ENCODE measurements at places on chromosomes 5 and 9.
A peak's percentile ranks its signal among the peaks of the same experiment; 100 is the strongest.

- H3K36me3 ChIP-seq, result no peaks in the 10 kb centered on the region
- no peak overlapping the region for H3K27ac ChIP-seq
- no peak for DNase-seq
- no peaks in the 10 kb centered on the region for H3K27me3 ChIP-seq
- H3K4me3 ChIP-seq, result no peak overlapping the region
Measured at GRCh38 chr5:36423578-36424307, 122.0 kb upstream of the RANBP3L start.

GRCh38 chr5:135232958-135233357, 166.1 kb downstream of the MACROH2A1 start:
- no peak overlapping the region for H3K4me3 ChIP-seq
- peaks cover 28% of the 10 kb centered on the region for H3K4me1 ChIP-seq
- no peaks in the 10 kb centered on the region for H3K27me3 ChIP-seq
- H3K36me3 ChIP-seq, result no peaks in the 10 kb centered on the region
- no peak for DNase-seq

DNA sequence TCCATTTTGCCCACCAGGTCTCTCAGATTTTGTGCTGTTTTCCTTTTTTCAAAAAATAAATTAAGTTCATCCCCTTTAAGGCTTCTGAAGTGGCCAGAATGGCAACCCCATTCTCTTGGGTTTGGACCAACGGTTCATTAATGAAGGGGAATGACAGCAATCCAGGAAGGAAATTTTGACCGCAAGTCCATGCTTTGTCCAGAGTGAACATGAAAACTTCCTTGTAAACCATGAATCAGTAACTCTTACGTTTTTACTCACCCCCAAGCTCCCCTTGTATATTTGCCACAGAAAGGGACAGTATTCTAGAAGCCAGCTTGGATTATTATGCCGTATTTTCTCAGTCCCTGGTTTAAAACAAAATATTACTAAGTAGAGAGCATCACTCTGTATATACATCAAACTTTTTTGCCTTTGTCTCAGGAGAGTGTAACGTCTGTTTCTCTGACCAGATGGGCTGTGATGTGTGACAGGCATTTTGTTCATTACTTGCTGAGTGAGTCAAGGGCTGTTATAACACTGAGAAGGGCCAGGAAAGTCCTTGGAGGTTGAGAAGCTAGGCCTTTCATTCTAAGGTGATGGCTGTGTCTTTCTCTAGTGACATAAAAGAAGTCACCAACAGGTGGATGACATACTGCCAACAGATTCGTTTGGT, 148.2 kb downstream of the SMARCA2 start:
- peak; percentile 22 for DNase-seq
- peaks cover 9% of the 10 kb centered on the region for H3K36me3 ChIP-seq
- H3K27me3 ChIP-seq, result no peaks in the 10 kb centered on the region
- peak overlapping the region; percentile 14 for H3K4me3 ChIP-seq

DNA sequence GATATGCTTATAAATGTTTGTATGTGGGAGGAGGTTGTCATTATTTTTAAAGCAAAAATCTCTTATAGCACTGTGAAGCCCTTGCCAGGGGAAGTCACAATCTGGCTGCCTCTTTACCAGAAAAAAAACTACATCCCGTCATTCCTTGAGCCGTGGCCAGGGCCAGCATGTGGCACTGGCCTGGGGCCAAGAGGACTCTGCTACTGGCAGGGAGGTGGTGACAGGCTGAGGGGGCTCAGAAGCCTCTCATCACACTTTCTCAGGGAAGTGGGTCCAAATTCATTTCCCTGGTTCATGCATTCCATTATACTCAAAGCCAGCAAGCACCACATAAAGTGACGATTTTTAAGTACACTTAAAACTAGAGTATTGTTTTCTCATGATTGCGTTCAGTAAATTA, 457.3 kb downstream of the ZNF608 start:
- H3K4me3 ChIP-seq, result no peak overlapping the region
- H3K27ac ChIP-seq, result no peak overlapping the region
- H3K4me1 ChIP-seq, result no peaks in the 10 kb centered on the region
- no peak for DNase-seq
- H3K36me3 ChIP-seq, result no peaks in the 10 kb centered on the region

GRCh38 chr5:31075981-31076380, 117.5 kb upstream of the CDH6 start:
- no peaks in the 10 kb centered on the region for H3K27me3 ChIP-seq
- no peak for DNase-seq
- H3K4me1 ChIP-seq, result no peaks in the 10 kb centered on the region
- no peak overlapping the region for H3K27ac ChIP-seq
- no peak overlapping the region for H3K4me3 ChIP-seq

DNA sequence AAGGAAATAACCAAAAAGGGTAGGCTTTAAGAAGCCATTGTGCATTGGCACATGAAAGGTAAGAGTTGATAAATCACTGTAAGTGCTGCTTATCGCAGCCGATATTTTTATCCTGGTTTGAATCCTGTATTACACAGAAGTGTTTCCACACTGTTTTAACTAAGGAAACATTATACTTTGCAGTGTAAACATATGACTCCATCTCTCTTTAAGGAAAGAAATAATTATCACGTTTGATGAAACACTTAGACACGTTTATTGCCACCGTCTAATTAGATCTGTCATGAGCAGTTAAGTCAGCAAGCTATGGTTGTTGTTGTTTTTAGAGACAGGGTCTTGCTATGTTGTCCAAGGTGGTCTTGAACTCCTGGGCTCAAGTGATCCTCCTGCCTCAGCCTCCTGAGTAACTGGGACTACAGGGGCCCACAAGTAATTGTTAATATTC, 85.7 kb upstream of the TNFAIP8 start:
- DNase-seq, result no peak
- H3K4me1 ChIP-seq, result peaks cover 64% of the 10 kb centered on the region
- no peak overlapping the region for H3K27ac ChIP-seq

DNA sequence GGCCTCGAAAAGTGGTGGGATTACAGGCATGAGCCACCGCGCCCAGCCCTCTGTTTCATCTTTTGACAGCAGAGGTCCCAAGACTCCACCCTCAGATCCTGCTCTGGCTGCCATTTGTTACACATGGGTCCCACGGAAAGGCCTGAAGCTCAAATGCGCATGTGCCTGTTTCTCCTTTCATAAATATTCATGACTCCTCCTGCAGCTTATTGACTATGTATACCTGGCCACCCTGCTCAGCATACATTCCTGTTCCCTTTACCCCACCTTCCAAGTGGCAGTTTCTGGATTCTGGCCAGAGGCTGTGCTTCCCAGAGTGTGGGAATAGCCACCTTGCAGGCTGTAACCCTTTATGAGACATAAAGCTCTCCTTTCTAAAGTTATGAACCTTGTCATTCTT, 46.5 kb downstream of the AUH start:
- no peak overlapping the region for H3K27ac ChIP-seq
- no peaks in the 10 kb centered on the region for H3K4me1 ChIP-seq

DNA sequence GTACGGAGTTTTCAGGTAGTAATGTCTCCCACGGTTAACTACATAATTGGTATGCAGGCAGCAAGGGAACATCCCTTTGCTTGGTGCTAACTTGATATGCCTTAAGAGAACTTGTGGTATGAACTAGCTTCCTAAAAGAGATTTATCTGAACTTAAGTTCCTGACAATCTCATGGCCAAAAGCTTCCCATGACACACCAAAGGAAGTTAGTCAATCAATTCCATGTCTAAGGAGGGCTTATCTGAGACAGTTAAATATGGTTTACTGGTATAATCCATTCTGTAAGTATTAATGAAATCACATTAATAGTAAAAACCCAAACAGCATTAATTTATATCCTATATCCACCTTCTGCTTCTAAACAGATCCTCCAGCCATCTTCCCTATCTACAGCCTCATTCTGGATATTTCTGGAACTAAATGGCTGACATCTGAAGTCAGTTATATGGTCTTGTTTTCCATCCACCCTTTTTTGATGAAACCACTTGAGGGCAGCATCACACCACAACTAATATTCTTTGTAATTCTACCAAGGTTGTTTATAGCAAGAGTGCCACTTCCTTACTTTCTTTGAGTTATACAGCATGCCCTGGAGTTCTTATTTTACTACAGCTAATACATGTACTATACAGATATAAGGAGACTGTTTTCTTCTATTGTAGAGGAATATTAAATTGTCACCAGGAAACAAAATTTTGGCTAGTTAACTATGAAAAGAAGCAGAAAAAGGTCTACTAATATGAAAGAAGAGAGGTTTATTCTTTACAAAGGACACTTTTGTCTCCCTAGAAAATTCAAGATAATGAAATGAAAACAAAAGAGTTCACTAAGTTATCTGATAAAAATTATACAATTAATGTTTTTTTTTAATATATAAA, 34.7 kb downstream of the SHOC1 start:
- H3K4me1 ChIP-seq, result no peaks in the 10 kb centered on the region

GRCh38 chr9:135290086-135290485, 189.5 kb upstream of the PPP1R26 start:
- no peaks in the 10 kb centered on the region for H3K36me3 ChIP-seq
- H3K4me3 ChIP-seq, result no peak overlapping the region
- H3K4me1 ChIP-seq, result no peaks in the 10 kb centered on the region
- no peaks in the 10 kb centered on the region for H3K27me3 ChIP-seq
- no peak for DNase-seq

DNA sequence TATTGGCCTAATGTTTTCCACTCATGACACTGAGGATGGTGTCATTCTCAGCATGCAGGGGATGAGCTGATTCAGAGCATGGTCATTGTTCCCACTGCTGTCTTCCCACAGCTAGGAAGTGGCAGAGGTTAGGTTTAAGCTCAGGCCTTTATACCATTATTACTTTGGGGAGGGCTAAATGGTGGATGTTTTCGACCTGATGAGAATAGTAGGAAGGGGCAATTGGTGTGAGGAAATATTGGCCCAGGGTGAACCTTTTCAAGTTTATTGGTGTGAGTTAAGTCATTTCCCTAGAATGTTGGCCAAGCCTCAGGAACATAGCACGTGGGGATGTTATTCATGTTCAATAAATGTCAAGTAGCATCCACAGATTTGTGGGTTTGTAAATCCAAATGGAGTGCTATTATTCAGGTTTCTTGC, 59.6 kb downstream of the ARHGAP26 start:
- no peak for DNase-seq
- H3K27ac ChIP-seq, result no peak overlapping the region
- no peaks in the 10 kb centered on the region for H3K27me3 ChIP-seq
- peaks cover 31% of the 10 kb centered on the region for H3K4me1 ChIP-seq

DNA sequence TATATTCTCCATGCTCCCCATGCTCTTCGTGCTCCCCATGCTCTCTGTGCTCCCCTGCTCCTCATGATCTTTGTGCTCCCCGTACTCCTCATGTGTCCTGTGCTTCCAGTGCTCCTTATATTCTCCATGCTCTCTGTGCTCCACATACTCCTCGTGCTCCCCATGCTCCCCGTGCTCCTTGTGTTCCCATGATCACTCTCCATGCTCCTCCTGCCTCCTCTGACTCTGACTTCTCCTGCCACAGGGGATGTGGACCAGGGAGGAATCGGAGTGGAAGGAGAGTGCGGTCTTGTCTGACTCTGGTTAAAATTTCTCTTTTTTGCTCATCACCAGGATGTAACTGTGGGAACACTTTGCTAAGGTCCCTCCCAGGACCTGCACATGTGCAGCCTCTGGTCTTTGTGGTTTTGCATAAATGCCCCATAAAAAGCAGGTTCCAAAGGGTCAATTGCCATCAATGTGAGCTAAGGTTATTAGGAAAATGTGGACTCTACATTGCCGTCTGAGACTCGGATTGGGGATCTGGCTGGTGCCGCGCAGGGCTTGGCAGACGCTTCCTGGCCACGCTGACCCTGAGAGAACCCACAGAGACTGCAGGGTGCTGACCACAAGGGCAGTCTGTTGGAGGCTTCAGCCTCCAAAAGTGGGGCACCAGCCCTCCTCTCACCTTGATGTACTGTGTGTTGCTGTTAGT, 52.5 kb downstream of the TRIP13 start:
- no peak overlapping the region for H3K27ac ChIP-seq
- DNase-seq, result no peak
- no peaks in the 10 kb centered on the region for H3K4me1 ChIP-seq
- H3K27me3 ChIP-seq, result peaks cover 4% of the 10 kb centered on the region
- H3K4me3 ChIP-seq, result no peak overlapping the region

DNA sequence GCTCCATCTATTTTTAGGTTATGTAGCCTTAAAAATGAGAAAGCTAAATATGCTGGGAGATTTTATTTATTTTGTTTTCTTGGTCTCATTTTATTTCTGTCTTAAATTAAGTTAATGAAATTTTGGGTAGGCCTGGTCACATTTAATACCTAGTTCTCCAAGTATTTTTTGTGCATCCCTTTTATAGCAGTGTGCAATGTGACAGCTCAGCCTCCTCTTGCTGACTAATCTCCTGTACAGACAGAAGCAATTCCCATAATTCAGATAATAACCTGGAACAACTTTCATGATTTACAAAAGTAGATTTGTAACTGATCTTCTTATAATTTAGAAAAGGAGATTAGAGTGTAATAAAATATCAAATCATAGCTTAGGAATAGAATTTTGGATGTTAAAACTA, 403.9 kb downstream of the ADGRV1 start:
- H3K36me3 ChIP-seq, result no peaks in the 10 kb centered on the region
- H3K4me3 ChIP-seq, result no peak overlapping the region
- H3K4me1 ChIP-seq, result no peaks in the 10 kb centered on the region
- H3K27me3 ChIP-seq, result no peaks in the 10 kb centered on the region
- H3K27ac ChIP-seq, result no peak overlapping the region
- DNase-seq, result no peak

DNA sequence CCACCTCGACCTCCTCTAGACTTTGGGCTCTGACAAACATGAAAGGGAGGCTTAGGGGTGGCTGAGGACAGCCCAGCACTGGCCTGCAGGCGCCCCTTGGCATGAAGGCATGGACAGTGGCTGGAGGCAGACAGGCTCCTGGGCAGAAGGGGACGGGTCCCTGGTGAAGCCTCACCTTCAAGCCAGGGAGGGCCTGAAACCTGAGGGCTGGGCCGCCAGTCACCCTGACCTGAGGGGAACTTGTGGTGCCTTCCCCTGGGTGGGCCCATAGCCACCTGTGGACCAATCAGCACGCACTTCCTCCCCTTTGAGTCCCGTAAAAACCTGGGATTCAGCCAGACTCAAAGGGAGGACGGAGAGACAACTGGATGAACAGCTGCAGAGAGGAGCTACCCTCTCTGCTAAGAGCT, 90.4 kb upstream of the PUM3 start:
- H3K36me3 ChIP-seq, result no peaks in the 10 kb centered on the region
- DNase-seq, result no peak
- no peaks in the 10 kb centered on the region for H3K4me1 ChIP-seq
- H3K27ac ChIP-seq, result no peak overlapping the region
- no peak overlapping the region for H3K4me3 ChIP-seq
- no peaks in the 10 kb centered on the region for H3K27me3 ChIP-seq

Data from CD14-positive monocyte (primary cell).